G401 (cell line): ENCODE measurements at places on chromosomes 2 and 18. TPM values are rescaled to one million over a fixed set of nuclear protein-coding genes. Genes with fewer than 3 reads are reported as not detected.

- DNase-seq, result peak; percentile 77
Measured at GRCh38 chr2:186695081-186695756, 1.4 kb downstream of the FAM171B start.

- DNase-seq, result no peak
Measured at GRCh38 chr2:2889141-2889540, 488.5 kb downstream of the EIPR1 start.

SERPINB10 gene
- not detected in 2 replicates for total RNA-seq

DNA sequence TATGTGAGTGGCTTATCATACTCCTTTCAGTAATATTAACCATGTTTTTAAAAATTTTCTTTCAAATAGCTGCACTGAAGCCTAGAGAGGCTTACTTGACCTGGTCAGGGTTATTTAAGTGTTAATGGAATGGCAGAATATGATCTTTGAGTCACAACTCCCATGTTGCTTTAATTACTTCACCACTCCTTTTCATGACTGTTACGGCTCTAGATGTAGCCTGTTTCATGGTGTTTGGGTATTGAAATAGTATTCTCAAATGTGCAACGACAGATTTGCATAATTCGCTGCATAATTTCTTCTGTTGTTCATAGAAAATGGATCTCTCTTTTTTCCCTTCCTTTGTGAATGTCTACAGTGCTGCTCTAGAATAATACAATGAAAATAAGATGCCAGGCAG, 51.6 kb upstream of the PLA2R1 start:
- DNase-seq, result no peak

GRCh38 chr2:15653806-15654726, 62.4 kb downstream of the DDX1 start:
- no peak for DNase-seq

DSG3 gene
- not detected in 2 replicates for total RNA-seq

DNA sequence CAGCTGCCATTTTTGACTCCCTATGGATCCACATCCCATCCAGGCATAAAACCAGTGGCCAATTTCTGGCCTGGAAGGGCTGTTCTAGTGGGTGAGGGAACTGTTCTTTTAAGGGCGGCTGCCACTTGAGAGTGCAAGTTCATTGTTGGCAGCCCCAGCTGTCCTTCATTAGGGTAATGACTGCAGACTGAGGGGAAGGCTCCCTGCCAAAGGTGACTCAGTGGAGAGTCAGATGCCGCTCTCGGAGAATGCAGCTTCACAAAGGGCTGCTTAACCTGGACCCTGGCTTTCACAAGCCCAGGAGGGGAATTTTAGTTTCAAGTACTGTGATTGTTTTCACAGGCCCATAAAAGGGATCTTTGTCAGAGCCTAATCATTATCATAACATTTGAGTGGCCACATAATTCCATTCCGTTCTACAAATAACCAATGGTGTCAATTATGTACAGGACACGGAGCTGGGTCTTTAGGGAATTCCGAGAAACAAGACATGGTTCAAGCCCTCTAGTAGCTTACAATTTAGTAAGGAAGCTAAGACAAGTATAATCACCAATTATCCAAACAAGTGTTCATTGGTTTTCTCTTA, 235.7 kb downstream of the CDCA7 start:
- DNase-seq, result no peak

DNA sequence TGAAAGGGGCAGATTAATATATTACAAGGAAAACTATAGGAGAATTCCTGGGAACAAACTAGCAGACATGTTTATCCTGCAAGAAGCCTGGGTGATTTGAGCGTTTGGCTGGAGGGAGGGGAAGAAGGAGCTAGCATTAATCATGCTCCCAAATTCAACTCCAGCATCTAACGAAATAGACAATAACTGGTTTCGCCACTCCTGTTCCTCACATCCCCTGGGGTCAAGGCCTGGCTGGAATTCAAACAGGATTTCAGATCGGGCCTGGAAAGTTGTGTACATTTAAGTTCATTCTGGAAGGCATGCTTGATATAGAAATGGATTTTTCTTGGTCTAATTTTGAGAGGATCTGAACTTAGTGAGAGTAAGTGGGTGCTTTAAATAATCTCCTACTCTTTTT, 126.1 kb upstream of the CTAGE1 start:
- no peak for DNase-seq

DNA sequence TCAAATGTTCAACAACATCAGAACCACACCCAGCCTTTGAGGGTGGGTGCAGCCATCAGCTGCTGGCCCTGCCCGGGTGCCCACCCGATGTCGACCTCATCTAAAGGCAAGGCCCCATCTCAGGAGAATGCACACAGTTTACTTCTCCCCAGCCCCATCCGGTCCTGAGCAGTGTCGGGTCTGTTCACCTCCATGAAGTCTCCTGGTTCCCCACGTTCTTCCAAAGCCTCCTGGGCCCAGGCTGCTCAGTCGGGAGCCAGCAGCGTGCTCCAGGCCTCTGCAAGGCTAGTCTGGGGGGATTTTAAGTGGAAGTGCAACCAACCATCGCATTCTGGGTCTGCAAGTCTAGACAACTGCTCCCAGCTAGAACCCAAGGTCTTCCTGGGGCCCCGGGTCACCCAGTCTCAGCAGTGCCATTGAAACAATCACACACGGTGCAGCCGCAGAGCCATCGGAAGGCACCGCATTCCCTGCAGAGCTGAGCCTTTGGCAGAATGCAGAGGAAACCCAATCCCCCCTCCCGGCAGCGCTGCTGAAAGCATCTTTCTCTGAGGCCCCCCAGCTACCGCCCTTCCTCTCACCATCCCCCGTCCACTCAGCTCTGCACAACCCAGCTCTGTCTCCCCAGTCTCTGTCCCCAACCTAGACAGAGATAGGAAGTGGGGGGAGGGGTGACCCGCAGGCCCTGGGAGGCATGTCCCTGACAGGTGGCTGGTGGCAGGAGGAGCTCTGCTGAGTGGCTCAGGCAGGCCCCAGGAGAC, 8.5 kb downstream of the ESPNL start:
- no peak for DNase-seq

DNA sequence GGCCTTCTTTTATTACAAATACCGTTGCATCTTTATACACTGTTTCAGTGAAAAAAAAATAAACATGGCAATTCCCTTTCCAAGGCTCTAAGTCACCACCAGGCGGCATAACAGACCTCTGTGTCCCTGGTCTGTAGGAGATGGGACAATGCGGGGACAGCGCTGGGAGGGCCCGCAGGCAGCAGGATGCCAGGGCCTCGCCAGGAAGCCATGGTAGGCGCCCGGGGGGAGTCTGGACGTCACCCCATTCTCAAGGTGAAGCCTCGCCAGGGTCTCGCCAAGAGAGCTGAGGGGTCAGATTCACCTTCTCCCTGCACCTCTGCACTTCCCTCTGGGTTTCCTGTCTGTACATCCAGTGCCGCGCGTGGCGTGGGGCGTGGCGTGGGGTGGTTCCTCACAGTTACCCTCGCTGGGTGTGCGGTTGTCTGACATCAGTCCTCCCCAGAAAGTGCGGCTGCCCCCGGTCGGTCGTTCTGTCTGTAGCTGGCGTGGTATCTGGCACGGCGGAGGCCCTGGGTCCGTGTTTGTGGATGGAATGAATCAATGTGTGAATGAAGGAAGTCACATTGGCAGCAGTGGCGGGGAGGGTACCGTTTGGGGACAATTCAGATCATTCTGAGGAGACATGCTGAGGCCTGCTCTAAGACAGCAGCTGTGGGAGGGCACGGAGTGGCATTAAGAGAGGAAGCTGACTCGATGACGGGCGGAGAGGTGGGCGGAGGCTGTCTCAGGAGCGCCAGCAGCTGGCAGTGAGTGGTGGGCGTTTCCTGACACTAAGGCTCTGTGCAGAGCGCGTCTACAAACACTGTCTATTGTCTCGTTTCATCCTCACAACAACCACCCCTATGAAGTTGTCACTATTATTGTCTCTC, 46.0 kb downstream of the LRRFIP1 start:
- no peak for DNase-seq

EIF5B gene
- 7.4 and 8.1 TPM in 2 replicates for total RNA-seq

GRCh38 chr18:71976744-71977143, 567.4 kb downstream of the CBLN2 start:
- no peak for DNase-seq

DNA sequence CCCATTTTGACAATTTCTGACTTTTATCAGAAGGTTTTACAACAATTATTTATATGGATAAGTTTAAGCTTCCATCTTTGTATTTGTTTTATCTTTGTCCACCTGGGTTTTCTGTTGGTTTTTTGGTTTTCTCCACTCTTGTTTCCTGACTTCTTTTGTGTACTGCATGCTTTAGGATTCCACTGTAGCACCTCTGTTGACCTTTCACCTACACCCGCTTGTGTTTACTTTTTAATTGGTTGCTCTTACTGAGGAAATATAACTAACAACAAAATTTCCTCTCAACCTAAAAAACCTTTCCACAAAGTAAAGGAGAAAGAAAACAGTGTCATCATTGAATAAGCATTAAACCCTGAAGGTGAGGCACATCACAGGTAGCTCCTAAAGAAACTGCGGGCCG, 39.8 kb upstream of the TTR start:
- DNase-seq, result no peak

DNA sequence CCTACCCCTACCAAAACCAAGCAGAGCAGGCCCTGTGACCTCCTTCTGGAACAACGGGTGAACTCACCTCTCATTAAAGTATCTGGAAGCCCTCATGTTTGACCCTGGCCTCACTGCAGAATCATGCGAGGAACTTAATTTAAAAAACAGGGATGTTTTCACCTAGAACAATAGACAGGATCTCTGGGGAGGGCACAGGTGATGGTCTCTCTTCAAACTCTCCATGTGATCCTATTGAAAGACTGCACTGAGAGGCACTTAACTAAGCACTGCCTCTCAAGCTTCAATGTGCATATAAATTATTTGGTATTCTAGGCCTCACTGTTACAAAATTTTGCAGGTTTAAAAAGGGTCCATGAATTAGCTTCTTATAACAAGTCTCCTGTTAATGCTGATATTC, 7.5 kb downstream of the ZNF519 start:
- no peak for DNase-seq

LBX2 gene
- not detected in 2 replicates for total RNA-seq

AQP4 gene
- total RNA-seq, result not detected in 2 replicates

- DNase-seq, result no peak
Measured at GRCh38 chr2:191804766-191805165, 42.1 kb downstream of the CAVIN2 start.

HRH4 gene
- total RNA-seq, result not detected in 2 replicates

DNA sequence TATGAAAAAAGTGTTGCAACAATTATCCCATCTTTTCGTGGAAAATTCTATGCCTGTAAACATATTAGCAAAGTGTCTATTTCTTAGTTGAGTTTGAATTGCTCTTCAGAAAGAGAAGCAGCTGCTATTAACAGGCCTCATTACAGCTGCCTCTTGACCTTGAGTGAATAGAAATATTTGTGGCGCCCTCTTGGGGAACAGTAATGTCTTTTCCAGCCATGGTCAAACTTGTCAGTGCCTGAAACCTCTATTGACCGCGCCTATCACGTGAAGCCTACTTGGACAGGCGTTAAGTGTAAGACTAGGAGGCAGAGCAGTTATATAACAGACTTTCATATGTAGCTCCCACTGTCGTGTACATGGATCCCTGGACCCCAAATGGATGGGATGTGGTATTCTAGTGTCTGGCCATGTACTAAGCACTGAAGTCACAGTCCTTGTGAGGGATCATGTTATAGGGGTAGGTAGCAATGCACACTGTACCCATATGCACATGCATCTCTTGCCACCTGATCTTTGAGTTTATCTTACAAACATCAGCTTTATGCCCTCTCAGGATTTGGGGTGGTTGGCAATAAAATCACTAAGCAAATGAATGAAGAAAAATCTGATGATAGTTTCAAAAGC, 245.0 kb downstream of the PTGR3 start:
- peak; percentile 5 for DNase-seq

DNA sequence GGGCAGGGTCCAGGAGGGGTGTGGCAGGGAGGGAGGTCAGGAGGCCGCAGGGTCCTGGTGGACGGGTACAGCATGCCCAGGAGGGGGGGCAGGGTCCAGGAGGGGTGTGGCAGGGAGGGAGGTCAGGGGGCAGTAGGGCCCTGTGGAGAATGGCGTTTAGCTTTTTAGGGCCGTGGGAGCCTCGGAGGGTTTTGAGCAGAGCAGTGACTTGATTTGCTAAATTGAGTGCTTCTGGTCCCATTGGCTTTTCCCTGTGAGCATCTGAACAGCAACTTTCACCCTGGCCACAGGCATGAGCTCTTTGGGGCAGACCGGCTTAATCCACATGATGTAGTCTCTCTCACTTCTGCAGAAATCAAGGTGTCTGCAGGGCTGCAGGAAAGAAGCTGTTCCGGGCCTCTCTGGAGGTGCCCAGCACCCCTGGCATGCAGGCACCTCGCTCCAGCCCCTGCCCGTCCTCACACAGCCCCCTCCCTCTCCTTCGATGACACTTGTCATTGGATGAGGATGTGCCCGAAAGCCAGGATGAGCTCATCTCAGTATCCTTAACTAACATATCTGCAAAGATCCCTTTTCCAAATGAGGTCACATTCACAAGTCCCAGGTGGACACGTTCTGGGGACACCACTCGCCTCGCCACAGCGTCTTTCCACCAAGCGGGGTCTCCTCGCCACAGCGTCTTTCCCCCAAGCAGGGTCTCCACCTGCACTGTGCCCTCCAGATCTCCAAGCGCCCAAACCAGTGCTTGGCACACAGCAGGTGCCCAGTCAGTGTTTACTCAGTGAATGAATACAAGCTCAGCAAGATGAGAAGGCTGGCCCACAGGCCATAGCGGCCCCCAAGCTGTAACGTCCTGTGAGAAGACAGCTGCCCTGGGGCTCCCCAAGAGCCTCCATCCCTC, 94.0 kb downstream of the NDUFA10 start:
- DNase-seq, result no peak

GRCh38 chr2:168025487-168026202, 221.8 kb downstream of the STK39 start:
- DNase-seq, result no peak

- no peak for DNase-seq
Measured at GRCh38 chr2:181130686-181131085, 150.3 kb downstream of the UBE2E3 start.

- no peak for DNase-seq
Measured at GRCh38 chr2:171852366-171852888, 41.6 kb downstream of the SLC25A12 start.

GRCh38 chr2:88852753-88853402, 161.4 kb downstream of the RPIA start:
- DNase-seq, result no peak

DNA sequence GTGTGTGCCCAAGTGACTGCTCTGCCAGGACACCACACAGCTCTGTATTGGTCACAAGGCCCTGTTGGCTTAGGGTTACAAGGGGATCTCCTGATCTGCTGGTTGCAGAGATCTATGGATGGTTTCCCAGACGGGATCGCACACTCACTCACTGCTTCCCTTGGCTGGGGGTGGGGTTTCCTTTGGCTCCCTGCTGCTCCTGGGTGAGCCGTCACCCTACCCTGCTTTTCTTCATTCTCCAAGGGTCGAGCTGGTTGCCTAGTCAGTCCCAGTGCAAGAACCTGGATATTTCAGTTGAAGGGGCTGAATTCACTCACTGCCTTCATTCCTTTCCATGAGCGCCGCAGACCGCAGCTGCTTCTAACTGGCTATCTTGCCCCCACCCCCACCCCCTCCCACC, 56.3 kb downstream of the GTF3C3 start:
- no peak for DNase-seq

DNA sequence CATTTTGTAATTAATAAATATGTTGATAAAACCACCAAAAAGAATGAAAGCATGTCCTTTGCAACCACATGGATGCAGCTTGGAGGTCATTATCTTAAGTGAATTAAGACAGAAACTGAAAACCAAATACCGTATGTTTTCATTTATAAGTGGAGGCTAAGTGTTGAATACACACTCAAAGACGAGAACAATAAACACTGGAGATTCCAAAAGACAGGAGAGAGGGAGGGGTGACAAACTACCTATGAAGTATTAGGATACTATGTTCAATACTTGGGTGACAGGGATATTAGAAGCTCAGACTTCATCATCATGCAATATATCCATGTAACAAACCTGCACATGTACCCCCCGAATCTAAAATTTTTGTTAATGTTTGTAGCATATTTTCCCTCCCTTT, 7.0 kb downstream of the ERLEC1 start:
- no peak for DNase-seq
